ENCODE measurements at places on chromosomes 12 and 14. TPM values are rescaled to one million over a fixed set of nuclear protein-coding genes. Genes with fewer than 3 reads are reported as not detected.

DNA sequence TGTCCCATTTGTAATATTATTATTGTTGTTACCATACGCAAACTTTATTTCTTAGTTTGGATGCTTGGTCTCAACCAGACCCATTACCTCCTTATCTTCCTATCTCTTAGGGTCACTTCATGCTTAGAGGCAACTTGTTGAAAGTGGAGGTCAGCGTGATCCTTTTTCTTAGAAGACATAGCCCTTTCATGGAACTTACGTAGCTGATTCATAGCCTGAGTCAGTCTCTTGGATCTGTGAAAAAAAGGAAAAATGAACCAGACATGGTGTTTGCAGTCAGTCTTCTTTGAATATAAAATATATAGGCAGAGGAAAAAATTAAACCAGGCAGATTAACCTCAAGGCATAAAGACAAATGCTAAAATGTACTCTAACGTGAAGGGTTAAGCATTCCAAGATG is 613.7 kb downstream of the DIO2 start:
- DNase-seq: no peak

DNA sequence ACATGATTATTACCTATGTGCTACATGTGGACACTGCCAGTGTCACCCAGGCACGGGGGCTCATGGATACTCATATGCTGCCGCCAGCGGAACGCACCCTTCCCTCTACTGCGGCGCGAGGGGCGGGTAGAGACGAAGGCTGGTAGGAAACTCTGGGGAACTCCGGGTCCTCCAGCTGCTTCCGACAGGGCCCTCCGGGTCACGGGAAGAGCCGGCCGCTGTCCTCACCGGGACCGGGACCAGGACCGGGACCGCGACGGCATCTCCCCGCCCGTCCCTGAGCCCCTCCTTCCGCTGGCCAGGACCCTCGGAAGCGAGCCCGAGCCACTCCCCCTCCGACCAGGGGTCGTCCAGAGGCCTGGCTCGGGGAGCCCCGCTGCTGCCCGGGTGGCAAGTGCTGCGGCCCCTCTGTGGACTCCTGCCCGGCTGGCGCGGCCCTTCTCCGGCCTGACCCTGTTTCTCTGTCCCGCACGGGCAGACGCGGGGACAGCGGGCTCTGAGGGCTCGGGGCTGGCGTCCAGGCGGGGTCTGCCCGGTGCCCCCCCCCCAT is 209.6 kb downstream of the ADGRD1 start:
- DNase-seq: no peak

GRCh38 chr14:59283361-59283760 is 94.9 kb downstream of the DAAM1 start:
- DNase-seq: no peak

GRCh38 chr12:27781680-27782079 is 1.6 kb upstream of the MANSC4 start:
- no peak for DNase-seq

- no peak for DNase-seq
These were observed 71.6 kb downstream of the SCAF11 start for GRCh38 chr12:45918818-45919217.

GRCh38 chr12:116015525-116015924 is 262.0 kb downstream of the MED13L start:
- no peak for DNase-seq

GRCh38 chr12:85796001-85796400 is 40.2 kb downstream of the RASSF9 start:
- no peak for DNase-seq

Gene KRT79
- not detected for total RNA-seq

Gene LRRC23
- 9.4 TPM for total RNA-seq

Gene AREL1
- 22.7 TPM for total RNA-seq

Gene LUM
- total RNA-seq: 54.9 TPM

Gene RIMBP2
- total RNA-seq: not detected

Measured in Right ventricle myocardium inferior (tissue), 1 donor.